ENCODE measurements at places on chromosomes 6 and 20.

DNA sequence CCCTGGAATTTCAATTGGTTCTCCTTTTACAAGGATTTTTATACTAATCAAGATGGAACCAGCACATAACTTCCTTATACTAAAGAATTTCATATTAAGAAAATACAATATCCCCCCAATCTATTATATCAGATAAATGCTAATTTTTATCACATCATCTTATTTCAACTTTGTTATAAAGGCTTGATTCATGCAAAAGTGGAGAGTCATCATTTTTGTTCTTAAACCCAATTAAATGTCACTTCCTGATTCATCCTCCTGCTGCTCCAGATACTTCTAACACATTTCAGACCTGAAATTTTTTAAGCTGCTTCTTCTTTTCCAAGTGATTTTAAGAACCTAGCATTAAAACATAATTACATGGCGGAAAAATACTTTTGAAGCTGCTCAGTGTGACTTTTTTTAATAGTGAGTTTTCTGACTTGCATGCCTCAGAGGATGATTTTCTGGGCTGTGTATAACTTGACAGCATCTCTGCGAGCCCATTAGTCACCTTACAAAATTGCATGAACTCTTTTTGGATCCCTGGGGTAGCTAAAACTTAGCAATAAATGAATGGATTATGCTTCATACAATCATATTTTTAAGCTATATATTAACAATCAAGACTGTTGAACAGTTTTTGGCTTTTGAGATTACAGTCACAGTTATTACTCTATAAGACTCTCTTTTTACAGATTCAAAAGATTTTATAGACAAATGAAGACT lies 134.1 kb downstream of the ELOVL4 start:
- DNase-seq, result no peak

DNA sequence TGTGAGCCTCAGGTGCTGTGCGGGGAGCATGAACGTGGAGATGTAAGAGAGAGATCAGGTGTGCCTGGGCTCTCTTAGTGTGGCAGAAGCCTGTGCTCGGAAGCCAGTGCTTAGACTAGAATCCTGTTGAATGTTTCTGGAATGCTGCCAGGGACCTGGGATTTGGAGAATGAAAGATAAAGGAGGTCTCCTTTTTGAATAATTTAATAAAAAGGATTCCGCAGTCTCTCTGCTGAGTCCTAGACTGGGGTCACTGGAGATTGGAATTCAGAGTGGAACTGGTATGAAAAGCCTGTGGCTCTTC lies 18.8 kb upstream of the EFCAB8 start:
- DNase-seq, result no peak

DNA sequence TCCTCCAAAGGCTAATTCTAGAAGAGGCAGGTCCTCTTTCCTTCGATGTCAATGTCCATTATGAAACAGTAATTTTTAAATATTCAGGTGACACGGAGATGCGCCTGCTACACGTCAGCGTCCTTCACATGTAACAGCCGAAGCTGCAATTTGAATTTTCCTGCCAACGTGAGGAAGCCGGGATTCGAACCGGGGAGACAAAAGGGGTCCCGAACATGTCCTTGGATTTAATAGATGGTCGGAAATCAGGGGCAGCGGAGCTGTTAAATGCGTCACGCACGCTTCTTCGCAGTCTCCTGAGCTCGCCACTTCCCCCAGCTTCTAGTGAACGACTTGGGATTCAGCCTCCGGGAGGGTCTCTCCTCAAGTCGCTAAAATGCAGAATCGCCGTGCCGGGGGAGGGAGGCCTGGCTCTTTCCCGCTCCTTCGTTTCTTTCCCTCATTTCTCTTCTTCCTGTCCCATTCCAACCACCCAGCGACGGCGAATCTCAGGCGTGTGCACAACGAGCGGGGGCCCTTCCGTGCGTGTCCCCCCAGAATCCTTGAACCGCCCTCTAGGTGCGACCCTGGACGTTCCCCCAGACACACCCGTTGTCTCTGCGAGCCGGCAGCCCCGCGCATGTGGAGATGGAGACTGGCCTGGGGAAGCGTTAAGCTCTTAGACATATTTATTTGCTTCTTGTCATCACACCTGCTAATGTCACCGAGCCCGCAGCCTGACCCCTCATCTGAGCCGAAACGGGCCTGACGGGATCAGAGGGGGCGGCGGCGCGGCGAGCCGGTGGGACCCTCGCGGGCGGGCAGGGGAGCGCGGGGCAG lies 1.3 kb upstream of the FOXC1 start:
- DNase-seq, result no peak

DNA sequence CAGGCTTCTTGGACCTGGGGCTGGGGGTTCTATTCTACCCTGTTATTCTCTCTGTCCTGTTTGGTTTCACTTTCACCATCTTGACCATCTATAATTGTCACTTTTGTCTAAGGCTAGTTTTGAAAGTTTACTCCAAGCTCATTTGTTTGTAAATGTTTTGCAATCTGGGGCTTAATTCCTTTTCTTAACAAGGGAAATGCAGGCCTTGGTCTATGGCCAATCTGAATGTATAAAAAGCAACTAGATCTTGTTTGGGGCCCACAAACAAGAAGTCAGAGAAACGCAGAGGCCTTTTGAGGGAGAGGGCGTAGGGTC lies 86.3 kb upstream of the PREP start:
- no peak for DNase-seq

DNA sequence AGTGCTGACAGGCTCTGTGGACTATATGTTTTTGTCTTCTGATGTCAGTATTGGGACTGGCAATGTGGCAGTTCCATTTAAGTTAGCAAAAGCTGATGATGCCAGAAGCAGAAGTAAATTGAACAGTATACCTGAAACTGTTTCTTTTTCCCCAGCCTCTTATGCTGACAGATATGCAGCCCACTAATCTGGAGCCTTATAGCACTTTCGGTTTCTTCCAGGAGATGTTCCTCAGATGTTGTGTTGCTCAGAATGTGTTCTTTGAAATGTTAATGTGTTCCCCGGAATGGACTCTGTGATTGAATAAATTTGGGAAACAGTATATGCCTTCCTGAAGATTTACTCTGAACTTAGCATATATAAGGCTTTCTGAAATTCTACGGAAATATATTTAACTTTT lies 80.7 kb upstream of the MRAP2 start:
- DNase-seq, result no peak

GRCh38 chr20:29326376-29327070 lies 1930.9 kb upstream of the DEFB115 start:
- no peak for DNase-seq

- DNase-seq, result no peak
These were observed 80.4 kb upstream of the BTN3A2 start for GRCh38 chr6:26284537-26285142.

DNA sequence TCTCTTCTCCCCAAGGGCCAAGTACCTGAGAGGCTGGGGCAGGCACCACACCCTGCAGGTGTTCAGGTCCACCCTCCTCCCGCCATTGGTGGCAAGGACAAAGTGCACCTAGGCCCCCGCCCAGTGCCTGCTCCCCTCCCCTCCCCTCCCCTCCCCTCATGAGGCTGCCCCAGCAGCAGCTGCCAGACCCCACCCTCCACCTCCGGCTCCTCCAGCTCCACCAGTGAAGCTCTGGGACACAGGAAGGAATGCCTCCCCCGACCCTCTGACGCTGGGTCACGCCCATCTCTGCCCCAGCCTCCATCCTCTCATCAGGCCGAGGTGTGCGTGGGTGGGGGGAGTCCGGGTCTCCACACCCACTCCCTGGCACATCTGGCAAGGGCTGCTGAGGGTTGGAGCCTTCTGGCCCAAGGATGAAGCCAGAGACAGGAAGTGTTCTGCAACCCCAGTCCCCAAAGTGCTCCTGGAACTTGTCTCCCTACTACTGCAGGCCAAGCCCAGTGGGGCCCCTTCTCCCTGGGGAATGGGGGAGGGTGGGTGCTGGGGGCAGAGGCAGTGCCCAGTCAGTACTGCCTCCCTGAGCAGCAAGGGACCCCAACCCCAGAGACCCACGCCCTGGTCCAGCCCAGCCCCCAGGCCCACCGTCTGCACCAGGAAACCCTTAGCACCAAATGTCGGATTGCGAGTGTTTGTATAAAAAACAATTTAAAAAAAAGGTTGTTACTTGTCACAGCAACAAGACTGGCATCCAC lies 1.6 kb upstream of the UCKL1 start:
- DNase-seq, result no peak

DNA sequence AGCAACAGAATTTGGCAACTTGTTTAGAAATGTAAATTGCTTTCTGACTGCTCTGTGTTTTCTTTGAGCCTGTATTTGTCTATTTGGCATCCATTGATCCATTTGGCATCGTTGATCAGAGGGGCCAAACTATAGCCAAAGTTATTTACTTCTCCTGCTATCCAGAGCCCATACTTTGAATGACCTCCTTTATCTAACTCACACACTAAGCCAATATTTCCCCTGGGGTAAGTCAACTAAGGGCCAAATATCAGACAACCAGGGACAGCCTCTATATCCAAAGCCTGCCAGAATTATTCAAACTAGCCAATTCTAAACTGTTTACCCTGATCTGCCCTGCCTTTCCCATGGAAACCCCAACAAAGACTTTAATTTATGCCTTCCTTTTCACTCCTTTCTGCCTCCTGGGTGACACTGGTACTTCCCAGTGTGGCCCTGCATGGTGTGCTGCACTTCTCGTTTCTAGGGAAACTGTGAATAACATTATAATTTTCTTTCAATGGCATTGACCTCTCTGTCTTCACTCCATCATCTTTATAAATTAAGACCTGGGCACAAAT lies 19.8 kb upstream of the ZNF184 start:
- DNase-seq, result no peak

DNA sequence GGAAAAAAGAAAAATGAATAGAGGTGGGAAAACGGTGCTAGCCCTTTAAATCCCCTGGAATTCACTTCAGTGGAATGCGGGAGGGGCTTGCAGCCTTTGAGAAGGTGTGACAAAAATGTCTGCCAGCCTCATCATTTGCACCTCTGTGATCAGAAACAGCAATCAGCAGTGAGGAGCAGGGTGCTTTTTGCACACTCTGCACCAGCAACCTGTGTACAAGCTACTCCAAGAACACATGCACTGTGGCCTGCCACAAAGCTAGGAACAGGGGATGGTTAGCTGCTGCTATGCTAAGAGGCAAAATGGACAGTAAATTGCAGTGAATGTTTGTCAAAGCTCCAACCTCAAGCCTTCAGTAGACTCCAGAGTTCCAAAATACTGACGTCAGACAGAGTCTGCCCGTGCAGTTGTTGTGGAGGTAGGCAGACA lies 29.7 kb downstream of the GINS1 start:
- DNase-seq, result no peak

- no peak for DNase-seq
These were observed 39.0 kb upstream of the SLCO4A1 start for GRCh38 chr20:62603021-62603906.

DNA sequence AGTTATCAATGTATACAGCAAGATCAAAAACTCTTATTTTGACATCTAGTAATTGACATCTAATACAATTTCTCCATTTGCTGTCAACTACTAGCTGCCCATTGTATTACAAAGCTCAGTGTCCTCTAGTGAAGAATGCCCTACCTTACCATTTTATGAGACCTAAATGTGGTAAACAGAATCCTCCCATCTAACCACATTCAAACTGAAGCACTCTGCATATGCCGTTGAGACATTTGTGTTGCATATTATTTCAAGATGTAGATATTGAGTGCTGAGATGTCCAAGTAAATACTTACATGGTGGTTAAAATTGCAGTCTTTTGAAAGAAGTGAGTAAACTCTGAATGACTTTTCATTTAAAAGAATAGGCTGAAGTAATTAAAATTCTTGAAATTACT lies 597 bp upstream of the GLYATL3 start:
- no peak for DNase-seq

GRCh38 chr20:17870086-17870740 lies 98.4 kb downstream of the SNX5 start:
- DNase-seq, result no peak

GRCh38 chr6:147821295-147821897 lies 312.9 kb downstream of the SAMD5 start:
- no peak for DNase-seq

DNA sequence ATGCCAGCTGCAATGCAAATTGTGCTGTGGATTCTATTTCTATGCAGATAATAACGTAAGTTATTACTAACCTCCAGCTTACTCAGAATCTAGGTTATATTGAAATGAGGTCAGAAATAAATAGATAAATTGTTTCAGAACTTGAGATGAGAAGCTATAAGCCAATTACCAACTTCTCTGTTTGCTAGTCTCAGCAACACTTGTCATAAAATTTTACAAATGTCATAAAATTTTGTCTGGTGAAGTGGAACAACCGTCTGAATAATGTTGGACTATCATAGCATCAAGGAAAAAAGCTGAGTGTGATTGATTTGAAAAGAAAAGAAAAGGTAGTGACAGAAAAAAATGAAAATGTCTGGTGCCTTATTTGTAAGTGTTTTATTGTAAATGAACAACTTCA lies 36.7 kb downstream of the COL9A1 start:
- DNase-seq, result no peak

- DNase-seq, result no peak
These were observed 19.6 kb upstream of the FNDC1 start for GRCh38 chr6:159149641-159150040.

- no peak for DNase-seq
These were observed 9.1 kb downstream of the SMPDL3A start for GRCh38 chr6:122798099-122798641.

DNA sequence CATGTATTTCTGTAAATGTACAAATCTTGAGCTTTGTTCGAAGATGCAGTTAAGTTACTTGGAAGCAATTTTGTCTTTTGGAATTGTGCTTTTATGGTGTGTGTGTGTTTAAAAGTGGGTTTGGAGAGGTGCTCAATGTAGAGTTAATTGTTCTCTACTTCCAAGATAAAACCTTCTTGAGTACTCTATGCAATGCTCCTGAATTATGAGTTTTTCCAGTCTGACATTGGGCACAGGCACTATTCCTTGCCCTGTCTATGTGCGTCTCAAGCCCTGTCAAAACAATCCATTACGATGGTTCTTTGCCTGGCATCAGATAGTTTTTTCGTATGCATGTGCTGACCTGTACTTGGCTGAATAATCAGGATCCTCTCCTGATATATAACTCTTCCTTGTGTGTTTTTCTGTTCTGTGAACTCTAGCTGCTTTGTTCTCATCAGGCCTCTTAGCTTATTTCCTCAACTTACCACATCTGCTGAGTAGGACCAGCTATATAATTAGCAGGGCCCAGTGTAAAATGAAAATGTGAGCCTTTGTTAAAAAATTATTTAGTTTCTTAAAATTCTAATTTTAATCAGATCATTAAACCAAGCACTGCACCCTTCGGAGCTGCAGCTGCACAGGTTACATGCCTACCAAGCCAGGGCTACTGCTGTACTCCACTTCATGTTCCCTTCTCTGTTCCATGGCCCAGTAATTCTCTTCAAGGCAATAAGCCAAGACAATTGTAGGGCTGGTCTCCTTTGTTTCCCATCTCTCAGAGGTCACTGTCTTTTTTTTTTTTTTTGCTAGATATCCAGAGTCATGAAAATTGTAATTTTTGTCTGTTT lies 160.1 kb downstream of the ZFAND3 start:
- no peak for DNase-seq
